ENCODE measurements at places on chromosomes 2 and 18.

- no peak for DNase-seq
Observed at GRCh38 chr18:1994471-1994870, 576.8 kb downstream of the METTL4 start.

DNA sequence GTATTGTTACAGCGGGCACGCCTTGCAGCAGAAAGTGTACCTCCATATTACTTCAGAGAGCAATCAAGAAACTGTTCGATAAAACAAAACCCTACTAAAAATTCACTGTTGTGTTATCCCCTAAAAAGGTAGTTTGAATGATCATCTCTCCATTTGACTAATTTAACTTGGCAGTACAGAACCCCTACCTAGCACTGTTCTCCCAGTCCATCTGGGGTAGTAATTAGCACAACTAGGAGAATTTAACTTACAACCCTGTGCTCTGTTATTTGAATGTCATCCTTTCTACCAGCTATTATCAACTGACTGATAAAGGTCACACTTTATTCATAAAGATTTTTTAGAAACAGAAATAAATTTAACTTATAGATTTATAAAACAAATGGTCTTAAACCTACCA lies 121.2 kb downstream of the EPB41L3 start:
- no peak for DNase-seq

- DNase-seq = peak; percentile 58
Observed at GRCh38 chr2:75710577-75711253, at the start of gene GCFC2. TSS of gene GCFC2 (minus strand) at chr2:75710915. CDS start at chr2:75710855, 60 bp downstream.

DNA sequence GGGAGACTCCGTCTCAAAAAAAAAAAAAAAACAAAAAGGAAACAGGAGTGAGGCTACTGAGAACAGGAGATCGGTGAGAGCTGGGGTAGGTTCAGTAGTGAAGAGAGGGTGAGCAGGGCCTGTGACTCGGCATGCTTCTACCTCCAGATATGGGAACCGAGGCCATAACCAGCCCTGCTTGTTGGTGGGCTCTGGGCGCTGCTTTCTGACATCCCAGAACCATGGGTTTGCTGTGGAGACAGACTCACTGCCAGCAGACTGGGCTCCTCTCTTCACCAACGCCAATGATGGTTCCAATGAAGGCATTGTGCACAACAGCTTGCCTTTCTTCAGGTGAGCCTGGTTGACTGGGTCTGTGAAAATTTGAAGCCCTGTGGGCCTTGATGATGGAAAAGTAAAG lies 6.2 kb downstream of the CAD start:
- no peak for DNase-seq

GRCh38 chr2:232321156-232321816 lies 57.3 kb upstream of the ALPP start:
- DNase-seq = no peak

GRCh38 chr18:23135550-23136325 lies 453 bp downstream of the CABLES1 start:
- DNase-seq = no peak

GRCh38 chr2:127169066-127169660 lies 50.9 kb downstream of the CYP27C1 start:
- no peak for DNase-seq

- DNase-seq = no peak
Observed at GRCh38 chr2:19360966-19361321, 2.5 kb upstream of the OSR1 start.

GRCh38 chr18:44819944-44820510 lies 139.3 kb downstream of the SETBP1 start:
- no peak for DNase-seq

GRCh38 chr2:174062934-174063333 lies 97.8 kb upstream of the SP3 start:
- no peak for DNase-seq

- DNase-seq = no peak
Observed at GRCh38 chr2:25419678-25420242, 78.0 kb upstream of the DNMT3A start.

DNA sequence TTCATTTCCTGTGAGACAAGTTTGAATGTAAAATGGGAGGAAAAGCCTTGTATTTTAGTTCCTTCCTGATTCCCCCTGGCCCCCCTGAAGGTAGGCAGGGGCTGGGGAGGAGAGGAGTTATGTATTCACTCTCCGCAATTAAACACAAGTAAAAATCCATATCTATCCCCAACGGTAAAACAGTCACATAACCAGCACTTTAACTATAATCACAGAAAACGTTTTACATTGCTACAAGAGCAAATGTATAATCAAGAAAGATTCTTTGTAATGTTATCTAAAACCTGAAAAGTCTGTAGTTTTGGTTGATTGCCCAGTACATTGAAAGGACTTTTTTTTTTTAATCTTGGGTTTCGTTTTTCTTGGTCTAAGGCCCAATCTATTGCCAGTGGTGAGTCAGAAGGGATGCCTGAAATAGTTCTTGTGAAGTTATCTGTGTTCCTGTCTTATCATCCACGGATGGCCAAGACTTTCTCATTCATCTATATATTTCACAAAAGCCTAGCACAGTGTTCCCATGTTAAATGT lies 34.5 kb upstream of the CCNYL1 start:
- no peak for DNase-seq

DNA sequence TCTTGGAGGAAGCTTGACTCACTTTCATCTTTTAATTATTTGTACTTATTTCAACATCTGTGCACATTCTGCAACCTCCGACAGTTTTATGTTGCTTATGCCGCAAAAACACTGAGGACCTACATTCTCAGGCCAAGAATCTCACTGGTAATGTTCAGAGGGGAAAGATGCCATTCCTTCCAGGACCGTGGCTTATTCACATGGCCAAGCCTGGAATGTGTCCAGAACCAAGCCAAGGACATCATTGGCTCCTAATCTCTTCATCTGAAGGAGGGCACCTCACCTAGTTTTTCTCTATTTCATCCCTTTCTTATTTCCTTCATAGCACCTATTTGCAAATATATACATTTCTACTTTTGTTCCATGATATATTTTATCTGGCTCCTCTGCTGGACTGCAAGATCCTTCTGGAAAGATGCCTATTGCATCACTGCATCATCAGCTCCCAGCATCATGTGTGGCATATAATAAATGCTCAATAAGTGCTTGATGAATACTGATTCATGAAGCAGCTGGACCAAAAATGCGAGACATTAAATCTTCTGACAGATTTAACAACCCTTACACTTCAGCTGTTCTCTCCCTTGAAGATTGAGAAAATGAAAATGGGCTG lies 377.1 kb downstream of the TNS1 start:
- DNase-seq = no peak

- no peak for DNase-seq
Observed at GRCh38 chr2:12804091-12804856, 87.5 kb downstream of the TRIB2 start.

DNA sequence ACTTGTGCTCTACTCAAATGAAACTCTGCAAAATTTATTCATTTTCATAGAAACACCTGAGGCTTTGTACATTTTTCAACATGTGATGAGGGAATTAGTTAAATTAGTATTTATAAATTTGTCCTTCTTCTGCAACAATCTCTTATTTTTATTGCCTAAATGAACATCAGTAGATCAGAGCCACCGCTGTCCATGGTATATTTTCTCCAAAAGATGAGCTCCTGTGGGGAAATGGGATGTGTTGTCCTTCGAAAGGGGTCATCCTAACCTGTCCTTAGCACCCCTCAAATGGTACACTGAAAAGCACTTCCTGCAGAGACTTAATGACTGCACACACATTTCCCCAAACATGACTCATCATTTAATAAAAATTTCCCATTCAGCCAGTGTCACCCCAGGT lies 714.6 kb downstream of the MBD2 start:
- no peak for DNase-seq

DNA sequence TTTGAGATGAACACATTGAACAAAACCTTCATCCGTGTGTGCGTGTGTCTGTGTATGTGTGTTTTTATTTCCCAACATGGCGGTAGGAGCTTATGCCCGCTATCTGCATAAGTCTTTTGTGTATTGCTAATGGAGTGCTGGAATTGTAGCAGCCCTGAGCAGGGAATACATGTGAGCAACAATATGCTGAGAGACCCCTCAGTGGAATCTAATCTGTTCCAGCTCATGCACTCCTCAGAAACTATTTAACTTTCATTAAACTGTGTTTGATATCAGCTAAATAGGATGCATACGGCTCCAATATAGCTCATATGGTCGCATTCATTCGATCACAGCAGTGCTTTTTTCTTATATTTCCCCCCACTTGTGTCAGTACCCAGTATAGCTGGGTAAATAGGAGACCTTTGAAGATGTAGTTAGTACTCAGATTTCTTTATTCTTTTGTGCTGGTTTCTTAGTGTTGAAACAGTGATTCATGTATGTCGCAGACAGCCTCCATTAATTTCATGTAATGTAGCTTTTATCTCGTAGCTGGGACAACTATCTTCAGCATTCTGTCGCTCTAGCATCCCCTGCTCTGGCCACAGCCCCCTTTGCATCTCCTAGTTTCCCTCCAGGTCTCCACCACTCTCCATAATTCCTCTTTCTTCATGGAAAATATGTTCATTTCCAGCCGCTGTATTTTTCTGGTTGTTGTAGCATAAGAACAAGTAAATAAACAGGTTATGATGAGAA lies 891.2 kb downstream of the BCL11A start:
- DNase-seq = no peak

- no peak for DNase-seq
Observed at GRCh38 chr2:216742411-216742810, 47.1 kb upstream of the IGFBP5 start.

DNA sequence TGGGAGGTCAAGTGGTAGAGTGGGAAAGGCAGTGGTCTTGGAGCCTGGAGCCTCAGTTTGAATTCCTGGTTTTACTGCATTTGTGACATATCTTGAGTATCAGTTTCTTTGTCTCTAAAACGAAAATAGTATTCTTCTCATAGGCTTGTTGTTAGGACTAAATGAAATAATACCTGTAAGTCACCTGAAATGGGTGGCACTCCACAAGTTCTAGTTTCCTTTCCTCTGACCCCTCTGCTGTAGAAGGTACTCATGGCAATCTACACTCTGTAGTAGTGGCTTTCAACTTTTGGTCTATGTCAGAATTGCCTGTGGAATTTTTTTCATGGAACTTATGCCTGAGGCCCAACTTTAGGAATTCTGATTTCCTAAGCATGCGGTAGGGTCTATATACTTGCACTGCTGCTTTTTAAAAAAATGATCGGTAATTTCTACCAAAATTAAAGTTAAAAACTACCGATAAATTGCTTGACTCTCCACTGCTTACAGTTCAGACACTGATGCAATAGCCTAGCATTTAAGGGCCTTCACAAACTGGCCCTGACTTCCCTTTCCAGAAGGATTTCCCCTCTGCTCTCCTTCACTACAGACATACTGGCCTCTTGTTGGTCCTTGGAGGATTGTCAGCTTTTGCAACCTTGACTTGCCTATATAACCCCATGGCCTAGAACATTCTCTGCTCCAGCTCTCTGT lies 47.2 kb downstream of the PLEK start:
- DNase-seq = no peak

GRCh38 chr2:229090225-229090624 lies 180.9 kb downstream of the PID1 start:
- no peak for DNase-seq

All from NCI-H2029 treated with DMSO at 0.1 percent for 48 hours (cell line).